ENCODE measurements at places on chromosomes 7 and 10.

- no peaks in the 10 kb centered on the region for H3K36me3 ChIP-seq
- H3K27ac ChIP-seq: no peak overlapping the region
- H3K27me3 ChIP-seq: no peaks in the 10 kb centered on the region
- no peak overlapping the region for H3K4me3 ChIP-seq
Measured at GRCh38 chr10:108562105-108562504, 1361.2 kb downstream of the XPNPEP1 start.

GRCh38 chr7:94658826-94659225 is 2.9 kb upstream of the SGCE start:
- H3K4me3 ChIP-seq: no peak overlapping the region
- peaks cover 20% of the 10 kb centered on the region for H3K27me3 ChIP-seq
- peaks cover 15% of the 10 kb centered on the region for H3K4me1 ChIP-seq

GRCh38 chr7:130365511-130366441 is 14.5 kb upstream of the CPA1 start:
- no peak for DNase-seq
- peaks cover 26% of the 10 kb centered on the region for H3K4me1 ChIP-seq
- H3K27ac ChIP-seq: no peak overlapping the region
- H3K27me3 ChIP-seq: no peaks in the 10 kb centered on the region
- H3K4me3 ChIP-seq: peak overlapping the region; percentile 15

DNA sequence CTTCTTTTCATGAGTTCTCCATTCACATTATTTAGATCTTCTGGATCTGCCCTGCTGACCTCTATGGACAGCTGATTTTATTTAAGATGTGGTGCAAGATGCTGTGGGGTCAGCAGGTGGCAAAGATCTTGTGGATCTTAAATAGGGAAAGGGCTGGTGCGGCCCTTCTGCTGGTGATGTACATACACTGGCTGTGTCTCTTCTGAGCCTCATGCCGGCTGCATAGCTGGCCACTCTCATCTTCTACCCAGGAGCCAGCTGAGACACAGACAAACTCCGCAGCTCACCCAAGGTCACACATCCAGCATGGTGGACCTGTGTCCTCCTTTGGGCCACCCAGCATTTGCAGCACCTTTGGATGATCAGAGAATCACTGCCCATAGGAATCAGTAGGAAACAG is 9.7 kb downstream of the RBP3 start:
- H3K4me1 ChIP-seq: peaks cover 2% of the 10 kb centered on the region
- DNase-seq: no peak
- no peak overlapping the region for H3K4me3 ChIP-seq
- no peak overlapping the region for H3K27ac ChIP-seq

DNA sequence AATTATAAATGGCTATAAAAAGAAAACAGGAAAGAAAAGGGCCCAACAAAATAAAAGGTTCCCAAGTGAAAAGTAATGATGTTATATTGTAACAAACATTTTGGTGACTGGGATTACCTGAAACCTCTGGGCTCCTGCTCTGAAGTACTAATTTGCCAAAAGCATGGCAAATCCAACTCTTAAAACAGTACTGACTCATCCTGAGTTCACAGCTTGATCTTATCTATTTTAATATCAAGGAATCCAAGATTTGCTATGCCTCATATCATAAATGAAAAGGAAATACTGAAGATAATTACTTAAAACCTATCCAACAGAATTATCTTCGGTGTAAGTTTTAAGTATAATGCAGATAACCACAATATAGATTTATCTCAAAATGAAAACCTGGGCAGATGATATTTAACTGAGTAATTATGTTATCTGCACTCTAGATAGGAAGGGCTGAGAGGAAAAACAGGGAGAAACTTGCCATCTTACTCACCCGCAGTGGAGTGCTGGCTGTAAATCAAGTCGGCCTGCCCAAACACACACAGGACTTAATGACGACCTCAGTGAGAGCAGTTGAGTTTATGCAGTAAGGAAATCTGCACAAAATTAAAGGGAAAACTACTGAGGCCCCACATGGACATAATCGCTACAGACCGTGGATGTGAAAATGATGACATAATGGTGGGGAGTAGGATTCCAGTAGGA is 48.4 kb downstream of the MPP7 start:
- no peaks in the 10 kb centered on the region for H3K36me3 ChIP-seq
- no peak overlapping the region for H3K27ac ChIP-seq
- no peak for DNase-seq
- H3K27me3 ChIP-seq: peaks cover 4% of the 10 kb centered on the region
- no peak overlapping the region for H3K4me3 ChIP-seq

All from T-helper 2 cell treated with Interferon-gamma antibody and Interleukin-4, amounts not matched to agents 5 μg/mL and 100 μg/mL, for 36 hours (primary cell).